ENCODE measurements at places on chromosomes 3 and 15.

DNA sequence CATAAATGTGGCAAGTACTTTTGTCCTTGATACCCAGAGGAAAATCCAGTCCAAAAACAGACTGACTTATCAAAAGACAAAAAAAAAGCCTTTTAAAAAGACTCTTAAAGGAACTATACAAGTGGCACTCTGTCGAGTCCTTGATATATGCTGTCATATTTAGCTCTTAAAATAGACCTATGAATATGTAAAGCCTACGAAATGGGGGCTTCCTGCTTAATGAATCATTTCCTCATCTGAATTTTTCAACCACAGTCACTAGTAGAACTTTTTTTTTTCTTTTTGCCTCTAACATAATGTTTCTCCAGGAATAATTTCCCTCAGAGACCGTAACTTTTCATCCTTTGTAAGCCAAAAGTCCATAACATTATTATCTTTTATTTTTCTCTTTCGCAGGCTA, 95.8 kb downstream of the P3H2 start:
- no peak for DNase-seq

DNA sequence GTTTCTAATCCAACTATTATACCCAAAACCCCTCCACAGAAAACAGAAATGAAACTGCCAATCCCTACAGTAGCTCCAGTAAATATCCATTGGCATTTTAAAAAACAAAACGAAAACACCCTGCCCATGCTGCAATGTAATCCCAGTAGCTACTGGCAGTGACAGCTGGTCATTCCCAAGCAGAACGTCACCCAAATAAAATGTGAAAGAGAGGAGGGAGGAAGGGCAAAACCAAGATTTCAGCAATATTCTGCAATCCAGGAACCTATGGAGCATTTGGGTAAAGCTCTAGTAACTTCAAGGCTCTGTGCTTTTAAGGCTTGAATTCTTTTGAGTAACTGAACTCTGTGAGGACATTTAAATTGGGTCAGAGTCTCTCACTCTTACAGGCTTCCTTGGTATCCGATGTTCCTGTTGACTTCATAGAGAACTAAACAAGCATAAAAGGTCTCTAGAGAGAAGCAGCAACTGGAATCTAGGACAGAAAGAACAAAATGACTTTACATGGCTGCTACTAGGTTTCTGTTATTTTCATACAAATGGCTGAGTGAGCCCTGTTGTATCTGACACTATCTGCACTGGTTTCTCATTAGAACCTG, 136.2 kb downstream of the TNIK start:
- DNase-seq = no peak

GRCh38 chr3:17678116-17678741, 64.2 kb downstream of the TBC1D5 start:
- no peak for DNase-seq

- DNase-seq = no peak
These were observed 9.2 kb upstream of the TMEM212 start for GRCh38 chr3:171833789-171834460.

- no peak for DNase-seq
These were observed 44.7 kb downstream of the CEP70 start for GRCh38 chr3:138549179-138549977.

DNA sequence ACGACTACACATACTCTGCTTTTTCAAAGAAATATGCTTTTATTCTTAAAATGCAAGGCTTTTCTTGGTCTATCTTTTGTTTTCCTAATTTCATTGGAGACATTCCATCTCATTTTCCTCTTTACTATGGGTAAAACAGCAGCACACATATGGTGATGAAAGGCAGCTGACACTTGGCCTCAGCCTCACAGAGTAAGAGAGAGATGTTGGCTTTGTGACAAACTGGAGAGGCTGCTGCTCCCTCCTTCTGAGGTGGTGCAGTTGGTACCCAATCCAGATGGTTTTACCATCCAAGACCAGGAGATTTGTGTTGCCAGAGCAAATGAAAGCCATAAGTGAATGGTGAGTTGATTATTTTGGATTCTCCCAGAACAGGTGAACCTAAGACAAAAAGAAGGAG, 13.2 kb upstream of the SLC2A2 start:
- DNase-seq = no peak

- no peak for DNase-seq
These were observed 142.8 kb downstream of the OCA2 start for GRCh38 chr15:27956285-27956684.

- DNase-seq = no peak
These were observed 123.2 kb downstream of the RAP2B start for GRCh38 chr3:153285194-153285641.

DNA sequence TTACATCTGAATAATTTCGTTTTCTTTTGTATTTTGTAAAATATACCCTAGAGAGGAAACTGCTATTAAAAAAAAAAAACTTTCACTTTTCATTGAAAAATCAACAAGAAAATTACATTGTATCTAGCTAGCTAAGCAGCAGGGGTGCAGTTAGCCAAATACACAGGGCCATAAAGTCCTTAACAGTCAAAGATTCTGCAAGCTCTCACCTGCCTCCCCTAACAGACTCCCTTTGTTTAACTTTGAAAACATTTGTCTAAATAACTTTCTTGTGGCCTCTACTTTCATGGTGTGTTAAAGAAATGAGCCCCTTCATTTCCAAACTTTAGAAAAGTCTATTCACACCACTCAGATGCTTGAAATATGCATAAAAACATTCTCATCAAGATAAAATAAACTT, 23.3 kb downstream of the CBLB start:
- DNase-seq = no peak

DNA sequence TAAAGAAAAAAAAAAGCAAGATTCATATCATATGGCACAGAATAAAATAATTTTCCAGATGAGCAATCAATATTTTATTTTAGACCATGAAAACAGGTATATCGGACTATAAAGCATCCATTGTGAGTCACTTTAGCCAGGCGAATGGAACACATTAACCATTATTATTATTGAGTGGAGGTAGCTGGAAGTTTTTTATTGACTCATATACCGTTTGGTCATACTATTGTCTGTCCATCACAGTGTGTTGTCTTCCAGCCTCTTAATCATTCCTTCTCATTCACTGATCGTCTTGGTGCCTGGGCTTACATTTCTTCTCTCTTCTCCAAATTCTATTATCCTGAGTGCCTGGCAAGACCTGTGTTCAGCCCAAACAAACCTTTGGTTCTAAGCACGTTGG, 634.8 kb downstream of the MECOM start:
- DNase-seq = no peak

- DNase-seq = no peak
These were observed 545.7 kb downstream of the TBL1XR1 start for GRCh38 chr3:176651622-176652021.

GRCh38 chr3:156300371-156300770, 180.0 kb downstream of the KCNAB1 start:
- no peak for DNase-seq

DNA sequence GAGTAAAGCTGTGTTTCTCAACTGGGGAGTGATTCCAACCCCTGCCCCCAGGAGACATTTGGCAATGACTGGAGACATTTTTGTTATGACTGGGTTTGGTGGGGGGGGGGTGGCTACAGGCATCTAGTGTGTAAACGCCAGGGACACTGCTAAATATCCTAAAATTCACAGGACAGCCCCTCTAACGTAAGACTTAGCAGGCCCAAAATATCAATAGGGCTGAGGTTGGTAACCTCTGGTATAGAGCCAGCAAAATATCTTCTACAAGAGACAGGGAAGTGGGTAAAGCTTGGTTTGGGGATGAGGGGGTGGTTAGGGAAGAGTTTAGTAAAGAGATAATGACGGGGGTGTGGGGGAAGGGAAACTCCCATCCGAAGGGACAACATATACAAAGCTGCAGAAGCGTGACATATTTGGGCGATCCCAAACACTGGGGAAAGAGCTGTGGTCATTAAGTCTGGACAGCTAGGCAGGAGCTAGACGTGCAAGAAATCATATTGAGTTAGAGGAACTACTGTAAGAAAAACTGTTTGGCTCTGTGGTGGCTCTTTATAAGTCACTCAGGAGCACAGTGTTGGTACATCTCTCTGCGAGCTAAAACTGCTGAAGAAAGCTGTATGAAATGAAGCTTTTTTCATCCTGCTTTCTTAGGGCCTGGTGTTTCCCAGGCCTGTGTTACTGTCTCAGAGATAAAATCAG, 697 bp upstream of the TRIM69 start:
- no peak for DNase-seq

DNA sequence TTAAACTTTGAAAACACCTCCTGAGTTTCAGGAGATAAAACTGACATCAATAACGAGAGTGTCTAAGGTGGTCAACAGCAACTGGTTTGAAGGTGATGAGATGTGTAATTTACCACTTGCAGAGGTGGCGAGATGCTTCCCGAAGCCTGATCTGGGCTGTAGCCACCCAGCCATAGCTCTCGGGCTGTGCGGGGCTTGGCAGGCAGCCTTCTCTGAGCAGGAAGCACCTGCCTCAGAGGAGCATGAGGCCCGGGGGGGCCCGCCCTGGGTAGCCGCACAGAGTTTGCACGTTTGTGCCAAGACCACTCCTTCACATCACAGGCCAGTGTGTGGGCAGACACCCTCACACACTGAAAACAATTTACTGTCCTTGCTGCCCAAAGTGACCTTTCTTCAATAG, 220.3 kb downstream of the CACNA2D3 start:
- DNase-seq = no peak

- no peak for DNase-seq
These were observed 59.8 kb downstream of the AGTR1 start for GRCh38 chr3:148757238-148758215.

- DNase-seq = no peak
These were observed 210.3 kb downstream of the ULK4 start for GRCh38 chr3:41751597-41751996.

- DNase-seq = no peak
These were observed 128.0 kb downstream of the BBX start for GRCh38 chr3:107650788-107651187.

DNA sequence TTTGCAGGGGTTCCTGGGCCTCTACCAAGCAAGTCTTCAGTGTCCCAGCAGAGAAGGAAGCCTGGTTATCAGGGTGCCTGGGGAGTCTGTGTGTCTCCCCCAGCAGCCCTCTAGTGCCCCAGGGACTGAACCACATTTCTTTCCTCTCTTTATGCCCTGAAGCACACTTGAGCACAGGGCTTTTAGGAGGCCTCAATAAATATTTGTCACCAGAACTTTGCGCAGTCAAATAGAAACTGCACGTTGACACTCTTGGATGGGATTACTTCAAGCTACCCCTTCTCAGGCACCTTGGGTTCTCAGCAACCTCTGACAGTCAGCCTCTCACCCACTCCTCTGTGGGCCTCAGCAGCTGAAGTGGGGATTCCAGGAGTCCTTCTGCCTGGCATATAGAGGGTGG, 226.6 kb upstream of the HES1 start:
- DNase-seq = no peak

GRCh38 chr15:101540480-101541239, 51.2 kb upstream of the PCSK6 start:
- DNase-seq = no peak

Measured in stimulated activated CD8-positive, alpha-beta memory T cell treated with anti-CD3 and anti-CD28 coated beads, Interleukin-12 subunit alpha, Interleukin-12 subunit beta, amount 100 ng/mL, for 1 hour (primary cell).